ENCODE measurements at places on chromosomes 12 and 14.

GRCh38 chr14:29865299-29865698, 62.3 kb downstream of the PRKD1 start:
- DNase-seq: no peak
- no peaks in the 10 kb centered on the region for H3K4me1 ChIP-seq
- no peaks in the 10 kb centered on the region for H3K36me3 ChIP-seq
- H3K27ac ChIP-seq: no peak overlapping the region
- H3K27me3 ChIP-seq: no peaks in the 10 kb centered on the region

DNA sequence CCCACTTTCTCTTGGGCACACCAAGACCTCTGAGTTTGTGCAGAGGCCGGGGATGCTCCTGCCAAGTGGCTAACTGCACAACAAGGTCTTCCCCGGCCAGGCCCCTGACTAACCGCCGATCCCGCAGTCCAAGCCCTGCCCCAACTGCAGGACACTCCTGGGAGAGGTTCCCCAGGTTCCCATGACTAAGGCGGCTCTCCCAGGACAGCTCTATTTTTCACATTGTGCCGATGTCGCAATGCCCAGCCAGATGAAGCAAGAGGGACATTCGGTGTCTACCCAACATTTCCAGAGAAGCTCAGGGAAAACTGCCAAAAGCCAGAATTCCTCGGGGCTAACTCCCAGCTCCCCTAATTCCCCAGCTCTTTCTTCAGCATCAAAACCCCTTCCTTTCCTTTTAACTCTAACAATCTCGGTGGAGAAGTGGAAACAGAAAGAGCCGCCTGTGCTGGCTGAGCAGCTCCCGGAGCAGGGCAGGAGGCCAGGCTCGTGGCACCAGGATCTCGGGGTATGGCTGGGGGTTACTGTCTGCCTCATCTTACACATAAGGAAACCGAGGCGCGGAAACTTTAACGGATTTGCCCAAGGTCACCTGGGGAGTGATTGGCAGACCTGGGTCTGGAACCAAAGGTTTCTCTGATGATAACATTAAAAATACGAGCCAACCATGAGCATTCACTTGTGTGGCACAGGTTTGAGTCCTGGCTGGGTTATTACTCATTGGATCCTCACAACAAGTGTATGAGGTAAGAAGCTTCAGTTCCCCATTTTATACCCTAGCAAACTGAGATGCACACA, 318.2 kb downstream of the BCL11B start:
- H3K36me3 ChIP-seq: no peaks in the 10 kb centered on the region
- no peak overlapping the region for H3K27ac ChIP-seq
- no peaks in the 10 kb centered on the region for H3K4me1 ChIP-seq
- no peak for DNase-seq
- H3K27me3 ChIP-seq: no peaks in the 10 kb centered on the region

DNA sequence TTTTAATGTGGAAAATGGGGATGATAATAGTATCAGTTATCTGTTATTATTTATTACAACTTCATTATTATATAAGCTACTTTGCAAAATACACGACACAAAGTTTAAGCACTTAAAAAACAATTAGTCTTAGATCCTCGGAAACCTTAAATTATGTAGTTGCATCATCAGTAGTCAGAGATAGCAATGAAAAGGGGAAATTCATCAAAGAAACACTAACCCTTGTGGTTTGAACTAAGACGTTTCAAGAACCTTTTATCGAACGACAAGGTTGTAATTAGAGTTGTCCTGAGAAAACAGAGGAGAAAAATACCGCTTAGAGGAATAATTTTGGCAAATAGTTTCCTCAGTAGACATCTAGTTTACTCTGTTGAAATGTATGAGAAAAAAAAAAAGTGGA, 198.5 kb downstream of the PTPRO start:
- no peak overlapping the region for H3K4me3 ChIP-seq
- no peaks in the 10 kb centered on the region for H3K36me3 ChIP-seq
- no peak overlapping the region for H3K27ac ChIP-seq
- no peaks in the 10 kb centered on the region for H3K4me1 ChIP-seq
- peaks cover 2% of the 10 kb centered on the region for H3K27me3 ChIP-seq

GRCh38 chr12:48998497-48999353, 450 bp downstream of the DDN start:
- peaks cover 18% of the 10 kb centered on the region for H3K36me3 ChIP-seq
- DNase-seq: no peak
- H3K27ac ChIP-seq: no peak overlapping the region

DNA sequence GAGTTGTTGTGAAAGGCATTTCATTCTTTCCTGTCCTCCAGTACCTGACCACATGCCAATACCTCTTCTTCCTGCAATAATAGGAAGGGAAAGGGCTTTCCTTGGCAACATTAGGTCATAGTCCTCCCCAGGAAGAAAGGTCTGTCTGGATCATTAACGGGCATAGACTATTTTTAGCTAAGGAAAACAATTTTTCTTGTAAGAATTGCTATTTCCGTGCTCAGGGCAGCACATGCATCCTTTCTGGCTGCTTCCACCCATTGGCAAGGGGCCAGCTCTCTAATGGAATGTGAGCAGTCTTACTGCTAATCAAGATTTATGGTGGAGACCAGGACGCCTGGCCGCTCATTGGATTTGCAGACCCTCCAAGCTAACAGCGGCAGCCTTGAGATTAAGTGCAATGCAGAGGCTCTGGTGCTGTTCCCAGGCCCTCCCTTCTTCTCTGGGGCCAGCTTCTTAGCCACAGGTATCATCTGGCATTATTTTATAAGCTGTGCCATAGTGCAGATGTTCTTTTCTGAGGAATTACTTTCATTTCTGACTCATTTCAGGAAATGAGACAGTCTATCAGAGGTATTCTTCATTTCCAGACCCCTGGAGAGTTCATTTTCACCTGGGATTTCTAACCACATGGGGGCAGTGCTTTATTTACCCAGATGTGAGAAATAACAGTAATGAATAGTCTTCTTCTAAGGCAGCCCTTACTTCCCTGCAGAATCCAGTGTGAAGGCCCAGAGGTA, 52.9 kb downstream of the ANO6 start:
- no peaks in the 10 kb centered on the region for H3K36me3 ChIP-seq
- no peak overlapping the region for H3K27ac ChIP-seq
- no peak for DNase-seq
- H3K4me1 ChIP-seq: no peaks in the 10 kb centered on the region

- no peaks in the 10 kb centered on the region for H3K36me3 ChIP-seq
- H3K27ac ChIP-seq: no peak overlapping the region
- H3K4me3 ChIP-seq: no peak overlapping the region
Measured at GRCh38 chr14:36052681-36053080, 123.8 kb downstream of the PTCSC3 start.

- no peaks in the 10 kb centered on the region for H3K36me3 ChIP-seq
- H3K4me1 ChIP-seq: no peaks in the 10 kb centered on the region
- DNase-seq: no peak
- no peak overlapping the region for H3K27ac ChIP-seq
- no peak overlapping the region for H3K4me3 ChIP-seq
Measured at GRCh38 chr14:31223331-31223730, 15.7 kb upstream of the HECTD1 start.

DNA sequence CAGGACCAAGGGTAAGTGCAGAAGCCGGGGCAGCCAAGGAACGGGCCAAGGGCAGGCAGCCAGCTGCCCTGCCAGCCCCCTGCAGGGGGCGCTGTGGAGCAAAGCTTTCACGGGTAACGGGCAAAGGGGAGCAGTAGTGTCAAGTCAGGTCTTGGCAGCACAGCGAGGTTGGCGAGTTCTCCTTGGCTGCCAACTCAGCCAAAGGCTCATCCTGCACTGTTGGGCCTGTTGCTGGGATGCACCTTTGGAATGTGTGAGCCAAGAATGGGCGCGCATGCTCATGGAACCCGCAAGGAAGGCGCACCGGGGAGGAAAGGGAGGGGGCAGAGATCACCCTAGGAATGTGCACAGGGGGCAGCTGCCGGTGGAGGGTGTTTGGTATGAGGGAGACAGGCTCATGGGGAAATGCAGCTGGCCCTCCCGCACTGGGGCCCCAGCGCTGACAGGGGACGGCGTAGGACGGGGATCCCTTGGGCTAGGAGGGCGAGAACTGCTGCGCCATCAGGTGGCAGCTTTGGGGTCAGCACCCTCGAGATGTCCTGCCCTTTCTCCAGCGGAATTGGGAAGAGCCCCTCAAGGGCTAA, 138.0 kb downstream of the ASCL4 start:
- no peaks in the 10 kb centered on the region for H3K36me3 ChIP-seq
- peak overlapping the region; percentile 35 for H3K4me3 ChIP-seq
- H3K27ac ChIP-seq: no peak overlapping the region
- peak; percentile 44 for DNase-seq
- H3K27me3 ChIP-seq: peaks cover 26% of the 10 kb centered on the region

- no peaks in the 10 kb centered on the region for H3K36me3 ChIP-seq
- H3K4me3 ChIP-seq: no peak overlapping the region
- H3K27ac ChIP-seq: no peak overlapping the region
Measured at GRCh38 chr14:35992816-35993683, 166.9 kb downstream of the BRMS1L start.

GRCh38 chr12:11780521-11781101, 131.1 kb downstream of the ETV6 start:
- H3K36me3 ChIP-seq: peaks cover 5% of the 10 kb centered on the region
- DNase-seq: no peak
- no peak overlapping the region for H3K27ac ChIP-seq

DNA sequence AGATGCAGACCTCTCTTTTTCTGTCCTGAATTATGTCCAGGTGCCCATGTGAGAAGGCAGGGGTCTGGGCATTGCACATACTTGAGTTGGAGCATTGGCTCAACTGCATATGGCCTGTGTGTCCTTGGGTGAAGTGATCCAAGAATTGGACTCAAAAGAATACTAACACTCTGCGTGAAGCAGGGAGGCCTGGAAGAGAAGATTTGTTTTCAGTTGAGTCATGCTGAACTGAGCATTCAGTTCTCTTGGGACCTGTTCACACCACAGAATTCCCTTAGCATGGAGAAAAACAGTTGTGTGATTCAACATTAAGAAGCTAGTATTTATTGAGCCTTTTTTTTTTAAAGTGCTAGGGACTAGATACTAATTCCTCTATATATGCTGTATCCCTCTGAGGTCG, 164.7 kb upstream of the TBX3 start:
- H3K36me3 ChIP-seq: no peaks in the 10 kb centered on the region
- no peaks in the 10 kb centered on the region for H3K27me3 ChIP-seq
- no peak for DNase-seq

DNA sequence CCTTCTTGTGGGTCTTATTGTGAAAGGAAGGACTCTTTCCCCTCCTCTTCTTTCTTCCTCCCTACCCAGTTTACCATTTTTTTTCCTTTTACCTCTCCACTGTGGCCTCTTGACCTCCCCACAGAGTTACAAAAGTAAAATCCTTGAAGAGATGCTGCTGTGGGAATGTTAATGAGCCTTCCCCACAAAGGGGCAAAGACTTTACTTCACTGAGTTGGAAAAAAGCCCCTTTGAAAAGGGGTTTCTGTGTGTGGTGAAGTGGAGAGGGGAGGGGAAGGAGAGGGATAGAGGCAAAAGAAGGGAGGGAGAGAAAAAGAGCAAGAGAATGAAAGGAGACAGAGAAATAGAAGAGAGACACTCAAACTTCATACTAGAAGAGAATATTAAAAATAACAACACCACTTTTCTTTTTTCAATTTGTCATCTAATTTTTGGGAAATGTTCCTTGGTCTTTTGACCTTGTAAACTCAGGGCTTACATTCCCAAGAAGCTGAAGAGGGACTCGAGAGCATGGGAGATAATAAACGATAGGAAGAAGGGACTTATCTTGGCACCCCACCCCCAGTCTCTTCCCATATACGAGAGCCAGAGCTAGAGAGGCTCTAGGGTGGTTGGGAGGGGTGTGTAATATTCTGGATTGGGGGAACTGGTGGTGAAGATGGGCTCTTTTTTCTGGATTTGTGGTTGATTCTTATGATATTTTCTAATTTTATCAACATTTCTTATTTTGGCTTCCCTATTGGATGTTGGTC, 13.2 kb upstream of the SALL2 start:
- H3K36me3 ChIP-seq: no peaks in the 10 kb centered on the region
- H3K27me3 ChIP-seq: peaks cover 42% of the 10 kb centered on the region
- H3K4me1 ChIP-seq: peaks cover 8% of the 10 kb centered on the region
- DNase-seq: no peak
- no peak overlapping the region for H3K27ac ChIP-seq
- no peak overlapping the region for H3K4me3 ChIP-seq

DNA sequence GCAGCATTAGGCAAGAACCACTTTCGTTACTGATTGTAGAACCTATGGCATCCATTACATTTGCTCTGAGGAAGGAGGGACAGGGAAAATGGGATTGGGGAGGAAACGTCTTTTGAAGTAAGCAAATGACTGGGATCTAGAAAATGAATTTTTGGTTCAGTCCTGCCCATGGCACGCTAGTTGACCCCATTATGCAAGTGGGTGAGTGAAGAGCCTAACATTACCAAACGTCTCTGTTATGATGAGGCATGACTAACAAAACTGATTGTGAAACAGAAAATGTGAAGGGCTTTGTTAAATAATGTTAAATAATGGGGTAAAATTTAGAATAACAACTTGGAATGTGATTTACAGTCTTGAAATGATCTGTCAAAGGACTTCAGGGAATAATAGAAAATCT, 38.9 kb downstream of the CPSF2 start:
- no peaks in the 10 kb centered on the region for H3K4me1 ChIP-seq
- DNase-seq: no peak
- H3K27me3 ChIP-seq: no peaks in the 10 kb centered on the region
- H3K27ac ChIP-seq: no peak overlapping the region

GRCh38 chr12:56193025-56193578, 3.8 kb upstream of the SMARCC2 start:
- DNase-seq: peak; percentile 61
- no peak overlapping the region for H3K27ac ChIP-seq
- no peaks in the 10 kb centered on the region for H3K27me3 ChIP-seq
- no peak overlapping the region for H3K4me3 ChIP-seq
- H3K4me1 ChIP-seq: peaks cover 22% of the 10 kb centered on the region
- H3K36me3 ChIP-seq: no peaks in the 10 kb centered on the region

GRCh38 chr14:60116181-60116580, 24.5 kb downstream of the PCNX4 start:
- no peak for DNase-seq
- no peaks in the 10 kb centered on the region for H3K27me3 ChIP-seq
- H3K4me1 ChIP-seq: no peaks in the 10 kb centered on the region
- no peak overlapping the region for H3K27ac ChIP-seq
- H3K36me3 ChIP-seq: peaks cover 42% of the 10 kb centered on the region
- no peak overlapping the region for H3K4me3 ChIP-seq

DNA sequence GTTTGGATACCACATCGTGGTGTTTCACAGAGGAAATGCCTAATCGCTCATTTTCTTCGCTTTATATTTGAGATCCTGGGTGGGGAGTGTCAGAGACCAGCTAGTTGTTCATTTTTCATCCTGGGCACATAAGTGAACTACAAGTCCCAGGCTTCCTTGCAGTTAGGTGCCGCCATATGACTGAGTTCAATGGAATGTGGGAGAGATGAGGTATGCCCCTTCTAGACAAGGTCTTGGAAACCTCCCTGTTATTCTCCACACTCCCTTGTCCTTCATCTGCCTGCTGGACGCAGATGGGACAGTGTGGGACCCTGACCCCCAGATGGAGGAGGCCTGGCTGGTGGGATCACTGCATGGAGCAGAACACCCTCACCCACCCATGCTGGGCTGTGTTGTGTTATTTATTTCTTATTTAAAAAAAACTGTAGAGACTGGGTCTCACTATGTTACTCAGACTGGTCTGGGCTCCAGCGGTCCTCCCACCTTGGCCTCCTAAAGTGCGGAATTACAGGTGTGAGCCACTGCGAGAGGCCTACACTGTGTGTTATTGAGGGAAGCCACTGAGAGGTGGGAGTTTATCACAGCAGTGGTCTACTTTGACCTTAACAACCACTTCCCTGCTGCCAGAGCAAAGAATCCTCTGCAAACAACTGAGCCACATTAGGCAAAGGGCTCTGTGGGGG, 42.9 kb upstream of the VRK1 start:
- DNase-seq: no peak
- no peaks in the 10 kb centered on the region for H3K4me1 ChIP-seq
- H3K4me3 ChIP-seq: no peak overlapping the region
- H3K27ac ChIP-seq: no peak overlapping the region
